ENCODE measurements at places on chromosomes 12 and 14. TPM values are rescaled to one million over a fixed set of nuclear protein-coding genes. Genes with fewer than 3 reads are reported as not detected.

GRCh38 chr12:92496790-92497189 lies 206.0 kb upstream of the PLEKHG7 start:
- no peaks in the 10 kb centered on the region for H3K27me3 ChIP-seq
- peaks cover under 1% of the 10 kb centered on the region for H3K4me1 ChIP-seq
- H3K4me3 ChIP-seq, result no peak overlapping the region
- no peaks in the 10 kb centered on the region for H3K36me3 ChIP-seq
- DNase-seq, result no peak

DNA sequence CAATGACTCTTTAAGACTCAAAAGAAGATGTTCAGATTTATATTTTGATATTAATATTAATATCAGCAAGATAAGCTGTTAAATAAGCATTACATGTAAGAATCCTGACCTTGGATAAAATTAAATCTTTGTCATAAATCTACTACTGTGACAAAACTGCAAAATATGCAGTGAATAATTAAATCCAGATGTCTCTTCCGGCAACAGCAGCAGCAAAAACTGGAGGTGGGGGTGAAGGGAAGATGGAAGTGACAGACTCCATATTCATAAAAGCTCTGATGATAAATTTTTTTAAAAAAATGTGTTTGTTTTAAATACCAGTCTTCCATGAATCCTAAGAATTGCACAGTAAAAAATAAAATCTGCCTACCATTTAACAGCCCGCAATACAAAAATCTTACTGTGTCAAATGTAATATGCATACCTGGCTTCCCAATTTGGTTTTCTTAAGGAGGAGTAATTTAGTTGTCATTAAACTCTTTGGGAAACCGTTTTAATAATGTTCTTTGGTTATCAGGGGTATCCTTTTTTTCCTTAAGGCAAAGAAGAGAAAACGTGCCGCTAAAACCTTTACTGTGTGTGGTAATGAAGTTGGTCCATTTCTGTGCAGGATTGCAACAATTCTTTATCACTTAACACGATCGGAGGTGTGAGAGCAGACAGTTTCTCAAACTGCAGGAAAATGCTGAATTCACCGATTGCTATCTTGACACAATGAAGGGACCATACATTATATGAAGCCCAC lies 478.2 kb downstream of the DIO2 start:
- H3K36me3 ChIP-seq, result no peaks in the 10 kb centered on the region
- H3K27me3 ChIP-seq, result no peaks in the 10 kb centered on the region
- no peak overlapping the region for H3K4me3 ChIP-seq
- no peak for DNase-seq
- no peaks in the 10 kb centered on the region for H3K4me1 ChIP-seq
- H3K27ac ChIP-seq, result no peak overlapping the region

DNA sequence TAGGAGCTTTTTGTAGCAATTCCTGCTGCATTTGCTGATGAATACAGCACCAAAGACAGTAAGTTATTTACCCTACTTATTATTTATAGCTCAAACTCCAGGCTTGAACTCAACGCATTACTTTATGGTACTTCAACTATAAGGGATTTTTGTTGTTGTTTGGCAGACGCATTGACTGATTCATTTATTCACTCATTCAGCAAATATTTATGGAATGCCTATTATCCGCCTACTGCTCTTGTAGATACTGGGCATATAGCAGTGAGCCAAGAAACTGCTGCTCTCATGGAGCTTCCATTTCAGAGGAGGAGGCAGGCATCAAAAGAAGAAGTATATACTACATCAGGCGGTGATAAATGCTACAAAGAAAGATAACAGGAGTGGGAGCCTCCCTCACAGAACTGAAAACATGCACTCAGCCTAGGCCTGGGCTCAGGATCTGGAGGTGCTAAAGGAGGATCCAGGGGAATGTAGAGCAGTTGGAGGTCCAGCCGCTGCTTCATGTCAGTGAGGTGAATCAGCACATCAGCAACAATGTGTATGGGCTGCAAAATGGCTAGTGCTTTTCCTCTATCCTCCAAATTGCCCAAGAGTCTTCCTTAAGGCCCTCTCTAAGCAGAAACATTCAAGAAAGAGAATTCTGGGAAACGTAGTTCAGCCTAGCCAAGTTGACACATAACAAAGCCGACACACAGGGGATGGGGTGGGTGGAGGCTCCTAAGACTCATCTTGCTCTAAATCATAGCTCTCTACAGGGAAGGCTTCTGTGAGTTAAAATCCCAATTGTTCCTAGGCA lies 157.5 kb downstream of the NRXN3 start:
- H3K4me1 ChIP-seq, result no peaks in the 10 kb centered on the region
- H3K36me3 ChIP-seq, result no peaks in the 10 kb centered on the region
- H3K27ac ChIP-seq, result no peak overlapping the region
- H3K27me3 ChIP-seq, result peaks cover 4% of the 10 kb centered on the region
- no peak for DNase-seq
- no peak overlapping the region for H3K4me3 ChIP-seq

The HCAR1 gene
- total RNA-seq, result 0.19 TPM

The PLD4 gene
- under 0.01 TPM for total RNA-seq

The TBX3 gene
- total RNA-seq, result 5.8 TPM

The GTF2H3 gene
- 18.3 TPM for total RNA-seq

The CYP46A1 gene
- total RNA-seq, result 0.14 TPM

The EIF2S3B gene
- 0.25 TPM for total RNA-seq
